ENCODE measurements at places on chromosomes 3 and 15.
A peak's percentile ranks its signal among the peaks of the same experiment; 100 is the strongest.

- peak; percentile 75 for DNase-seq
Observed at GRCh38 chr3:111859061-111859973, at the start of gene PHLDB2. PHLDB2 (plus strand) TSS chr3:111859265; CDS start chr3:111884078, 24,813 bp downstream.

GRCh38 chr3:176820764-176821163 lies 376.5 kb downstream of the TBL1XR1 start:
- DNase-seq = no peak

GRCh38 chr3:115885621-115886020 lies 262.3 kb downstream of the GAP43 start:
- no peak for DNase-seq

DNA sequence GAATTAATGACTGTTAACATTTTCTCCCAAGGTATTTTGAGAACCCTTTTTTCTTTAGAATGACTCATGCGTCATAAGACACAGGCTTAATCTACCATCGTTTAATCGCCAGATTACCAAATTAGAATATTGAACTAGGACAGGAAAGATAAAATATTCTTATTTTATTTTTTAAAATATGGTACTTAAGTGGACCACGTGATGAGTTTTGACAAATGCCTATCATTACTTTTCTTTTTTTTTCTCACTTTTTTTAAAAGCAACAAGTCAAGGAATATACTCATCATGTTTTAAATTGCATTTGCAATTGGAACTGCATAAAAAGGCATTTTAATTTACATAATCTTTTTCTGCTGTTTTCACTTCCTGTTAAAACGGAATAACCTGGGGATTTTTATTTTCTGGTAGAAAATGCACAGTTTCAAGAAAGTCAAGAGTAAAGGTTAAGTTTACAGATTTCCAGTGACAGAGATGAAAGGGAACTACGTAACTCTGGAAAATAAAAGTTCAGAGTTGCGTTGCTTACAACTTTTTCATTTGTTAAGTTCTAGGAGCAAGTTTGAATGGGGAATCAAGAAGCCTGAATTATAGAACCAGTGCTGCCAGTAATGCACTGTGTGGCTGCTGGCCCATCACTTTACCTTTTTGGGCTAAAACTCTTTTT lies 23.6 kb downstream of the SIAH2 start:
- no peak for DNase-seq

DNA sequence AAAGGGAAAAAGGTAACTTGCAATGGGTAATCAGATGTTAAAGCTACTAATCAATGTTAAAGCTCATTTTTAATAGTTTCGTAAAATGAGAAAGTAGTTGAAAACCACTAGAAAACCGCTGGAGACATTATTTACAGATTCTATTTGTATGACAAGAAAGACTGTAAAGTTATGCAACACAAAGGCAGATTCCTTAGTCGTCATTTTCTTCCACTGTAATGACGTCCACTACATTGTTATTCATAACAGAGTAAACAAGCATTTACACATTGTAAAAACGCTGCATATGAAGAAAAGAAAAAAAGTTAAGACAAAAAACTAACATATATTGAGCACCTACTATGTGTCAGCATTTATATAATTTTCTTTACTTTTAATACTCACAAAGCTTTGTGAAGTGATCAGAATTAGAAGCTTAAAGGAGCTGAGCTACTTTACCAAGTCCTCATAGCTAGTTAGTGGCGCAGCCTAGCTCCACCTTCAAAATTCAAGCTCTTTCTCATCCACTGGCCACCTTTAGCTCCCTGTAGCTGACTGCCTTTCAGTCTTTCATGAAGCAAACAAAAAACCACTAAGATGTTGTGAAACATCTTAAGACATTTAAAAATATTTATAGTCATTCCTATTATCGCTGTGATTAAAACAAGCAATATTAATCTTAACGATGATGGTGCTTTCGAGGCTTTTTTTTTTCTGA lies 100.1 kb upstream of the CDIN1 start:
- no peak for DNase-seq

DNA sequence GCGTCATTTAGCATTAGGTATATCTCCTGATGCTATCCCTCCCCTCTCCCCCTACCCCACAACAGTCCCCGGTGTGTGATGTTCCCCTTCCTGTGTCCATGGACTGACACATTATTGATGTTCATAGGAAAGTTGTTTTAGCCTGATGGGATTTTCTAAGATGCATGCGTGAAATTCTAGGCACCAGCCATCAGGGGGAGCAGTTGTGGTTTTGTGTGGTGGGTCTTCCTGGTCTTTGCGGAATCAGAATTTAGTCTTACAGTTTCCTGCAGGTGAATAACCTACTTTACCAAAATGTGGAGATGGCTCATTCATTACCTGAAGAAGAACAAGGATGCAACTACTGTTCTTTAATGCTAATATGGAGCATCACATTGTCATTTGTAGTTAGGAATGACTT lies 455.0 kb upstream of the THBS1 start:
- DNase-seq = no peak

DNA sequence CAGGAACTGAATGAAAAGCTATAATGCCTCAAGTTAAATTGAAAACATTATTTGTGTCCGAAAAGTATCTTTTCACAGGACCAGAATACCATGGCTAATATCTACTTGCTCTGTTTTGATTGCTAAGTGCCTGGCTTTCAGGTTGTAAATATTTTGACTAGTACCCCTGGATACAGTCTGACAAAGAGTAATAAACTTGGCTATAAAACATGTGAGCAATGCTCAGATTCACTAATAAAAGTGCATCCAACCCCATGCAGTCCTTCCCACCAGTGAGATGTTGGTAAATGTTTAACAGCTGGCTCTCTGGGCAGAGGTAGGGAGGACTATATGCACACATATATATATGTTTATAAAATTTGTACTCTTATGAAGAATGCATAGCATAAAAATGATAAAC lies 281.8 kb upstream of the TGFBR2 start:
- DNase-seq = no peak

GRCh38 chr15:59711451-59712243 lies 22.5 kb upstream of the BNIP2 start:
- DNase-seq = no peak

GRCh38 chr3:164723396-164723795 lies 354.9 kb downstream of the SI start:
- no peak for DNase-seq

DNA sequence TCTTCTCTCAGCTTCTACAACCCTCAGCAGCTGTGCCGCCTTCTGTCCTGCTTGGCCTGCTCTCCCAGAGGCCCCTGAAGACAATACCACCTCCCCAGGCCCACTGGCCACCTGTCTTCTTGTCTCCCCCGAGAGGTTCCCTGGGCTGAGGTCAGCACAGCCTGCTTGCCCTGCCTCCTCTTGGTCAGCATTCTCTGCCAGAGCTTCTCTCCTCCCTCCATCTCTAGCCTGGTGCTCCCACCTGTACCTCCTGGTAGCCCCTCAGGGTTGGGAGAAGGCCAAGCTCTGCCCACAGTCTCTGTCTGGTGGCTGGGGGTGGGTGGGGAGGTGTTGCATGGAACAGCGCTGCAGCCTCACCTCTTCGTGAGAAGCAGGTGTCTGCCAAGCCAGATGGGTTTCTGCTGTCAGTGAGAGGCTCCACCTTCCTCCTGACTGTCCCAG lies 5.6 kb upstream of the ISLR start:
- DNase-seq = no peak

DNA sequence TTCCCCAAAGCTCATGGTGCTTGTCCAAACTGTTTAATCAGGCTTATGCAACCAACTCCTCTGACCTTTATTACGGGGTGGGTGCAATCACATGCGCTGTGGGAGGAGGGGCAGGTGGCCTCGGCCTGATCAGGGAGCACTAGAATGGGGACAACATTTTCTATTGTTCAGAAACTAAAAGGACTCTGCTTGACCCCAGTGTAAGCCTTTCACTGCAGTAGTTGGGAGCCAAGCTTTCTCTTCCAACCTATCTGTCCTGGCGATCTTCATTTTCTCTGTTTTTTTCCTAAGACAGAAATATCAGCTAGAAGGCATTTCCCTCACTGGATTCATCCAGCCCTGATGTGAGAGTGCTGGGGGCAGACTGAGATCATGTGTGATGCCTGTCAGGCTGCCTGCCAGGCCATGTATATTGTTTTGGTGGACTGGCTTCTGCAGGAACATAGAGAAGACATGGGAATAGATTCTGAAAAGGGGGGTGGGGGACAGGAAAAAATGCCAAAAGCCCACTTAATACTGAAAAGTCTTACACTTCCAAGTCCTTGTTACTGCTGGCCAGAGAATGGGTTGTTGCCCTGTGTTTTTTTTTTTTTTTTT lies 627.0 kb upstream of the TBL1XR1 start:
- DNase-seq = peak; percentile 50

- DNase-seq = no peak
Observed at GRCh38 chr3:94544131-94544789, 481.4 kb downstream of the NSUN3 start.

GRCh38 chr3:172249039-172249438 lies 199.2 kb downstream of the GHSR start:
- peak; percentile 26 for DNase-seq

DNA sequence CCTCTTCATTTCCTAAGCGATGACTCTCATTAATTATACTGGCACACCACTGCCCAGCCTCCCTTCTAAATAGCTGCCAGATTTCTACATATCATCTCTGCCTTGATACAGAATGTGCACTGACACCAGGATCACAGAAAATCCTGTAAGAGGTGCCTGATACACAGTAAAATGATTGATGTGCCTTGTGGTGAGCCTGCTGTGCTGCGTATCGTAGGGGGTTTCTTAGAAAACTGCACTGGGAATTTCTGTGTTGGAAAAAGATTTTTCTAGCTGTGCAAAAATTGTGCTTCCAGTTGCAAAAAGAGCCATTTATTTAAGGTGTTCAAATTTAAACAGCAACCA lies 3.0 kb upstream of the PLCH1 start:
- no peak for DNase-seq

DNA sequence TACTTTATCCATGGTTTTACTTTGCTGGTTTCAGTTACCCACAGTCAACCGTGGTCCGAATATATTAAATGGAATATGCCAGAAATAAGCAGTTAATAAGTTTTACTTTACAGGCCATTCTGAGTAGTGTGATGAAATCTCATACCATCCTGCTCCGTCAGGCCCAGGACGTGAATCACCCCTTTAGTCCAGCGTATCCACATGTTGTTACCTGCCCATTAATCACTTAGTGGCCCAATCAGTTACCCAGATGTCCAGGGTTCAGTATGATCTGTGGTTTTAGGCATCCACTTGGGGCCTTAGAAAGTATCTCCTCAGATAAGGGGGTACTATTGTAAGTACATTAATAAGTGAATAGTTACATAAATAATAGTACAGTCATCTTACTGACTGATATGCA lies 88.0 kb downstream of the TTBK2 start:
- DNase-seq = peak; percentile 39

All from hepatic stellate cell (primary cell).